ENCODE measurements at places on chromosomes 1 and 21.

DNA sequence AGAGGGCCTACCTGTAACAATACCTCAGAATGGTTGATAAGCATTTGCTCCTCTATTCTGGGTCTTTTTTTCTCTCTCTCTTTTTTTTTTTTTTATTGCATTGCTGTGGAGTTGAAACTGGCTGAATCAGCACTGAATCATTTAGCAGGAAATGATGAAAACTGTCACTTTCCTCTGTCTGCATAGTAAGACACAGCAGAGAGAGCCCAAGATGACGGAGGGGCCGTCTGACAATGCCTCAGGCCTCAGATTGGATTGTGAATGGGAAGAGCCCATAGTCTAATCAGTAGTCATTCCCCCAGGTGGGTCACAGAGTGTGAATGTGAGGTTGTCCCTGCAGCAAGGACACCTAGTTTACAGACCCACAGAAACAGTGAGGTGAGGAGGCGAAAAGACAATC is 193.2 kb upstream of the PLXNA2 start:
- no peak for DNase-seq

GRCh38 chr1:53246261-53247134 is 8.2 kb upstream of the MAGOH start:
- DNase-seq = no peak

DNA sequence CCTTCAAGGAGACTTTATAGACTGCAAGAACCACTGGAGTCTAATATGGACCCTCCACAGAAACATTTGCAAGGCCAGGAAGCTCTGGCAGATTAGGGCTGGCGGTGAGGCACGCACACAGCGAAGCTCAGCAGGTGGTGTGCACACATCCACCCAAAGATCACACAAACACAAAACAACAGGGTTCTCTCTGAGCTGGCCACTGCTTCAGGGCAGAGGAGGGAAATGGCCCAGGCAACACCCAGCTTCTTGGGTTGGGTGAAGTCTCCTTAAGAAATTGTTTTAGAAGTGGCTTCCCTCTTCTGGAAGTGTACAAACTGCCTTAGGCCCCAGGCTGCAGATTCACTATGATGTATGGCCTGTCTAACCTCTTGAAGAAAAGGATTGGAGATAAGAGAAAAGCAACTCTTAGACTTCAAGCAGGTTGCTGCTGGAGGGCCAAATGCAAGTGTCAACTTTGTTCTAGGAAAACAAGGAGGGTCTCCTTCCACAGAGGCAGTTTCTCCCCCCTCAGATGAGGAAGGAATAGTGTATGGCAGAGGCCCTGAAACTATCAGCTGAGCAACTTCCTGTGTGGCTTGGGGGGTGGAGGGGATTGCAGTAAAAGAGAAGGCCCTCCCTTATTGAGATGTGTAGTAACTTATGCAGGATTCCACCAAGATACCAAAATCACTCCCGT is 2.0 kb downstream of the RCSD1 start:
- no peak for DNase-seq

DNA sequence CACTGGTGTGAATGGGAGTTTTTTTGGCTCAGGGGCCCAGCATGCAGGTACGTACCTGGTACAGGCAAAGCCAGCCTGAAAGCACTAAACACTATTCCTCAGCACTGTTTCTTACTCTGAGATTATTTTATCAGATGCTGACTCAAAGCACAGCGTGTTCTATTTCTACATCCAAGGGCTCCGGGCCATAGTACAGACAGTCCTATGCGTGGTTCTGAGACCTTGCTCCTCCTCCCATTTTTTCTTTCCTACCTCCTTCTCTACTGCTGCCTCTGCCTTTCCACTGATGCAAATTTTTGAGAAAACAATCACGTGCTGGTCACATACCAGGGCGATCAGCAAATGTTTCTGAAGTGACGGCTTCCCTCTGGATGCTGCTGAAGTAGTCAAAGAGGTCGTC is 36.3 kb downstream of the PDPN start:
- DNase-seq = no peak

- peak; percentile 44 for DNase-seq
Observed at GRCh38 chr1:151898519-151898991, 10.8 kb downstream of the THEM4 start.

- no peak for DNase-seq
Observed at GRCh38 chr1:76292418-76293184, 218.1 kb downstream of the ST6GALNAC3 start.

DNA sequence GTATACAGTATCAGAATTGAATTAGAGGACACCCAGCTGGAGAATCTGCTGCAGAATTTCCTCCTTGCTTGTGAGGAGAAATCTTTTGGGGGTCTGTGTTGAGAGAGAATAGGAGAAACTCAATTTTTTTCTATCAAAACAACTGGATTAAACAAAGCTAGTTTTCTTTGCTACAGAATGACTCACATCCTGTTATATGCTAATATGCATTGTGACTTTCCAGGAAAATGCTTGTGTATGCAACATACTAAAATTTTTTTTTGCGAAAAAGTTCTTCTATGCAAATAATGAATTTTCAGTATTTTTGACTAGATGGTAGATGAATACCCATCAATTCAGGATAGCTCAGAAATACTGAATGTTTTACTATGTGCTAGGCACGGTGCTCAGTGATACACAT is 2.2 kb downstream of the VAMP4 start:
- DNase-seq = no peak

DNA sequence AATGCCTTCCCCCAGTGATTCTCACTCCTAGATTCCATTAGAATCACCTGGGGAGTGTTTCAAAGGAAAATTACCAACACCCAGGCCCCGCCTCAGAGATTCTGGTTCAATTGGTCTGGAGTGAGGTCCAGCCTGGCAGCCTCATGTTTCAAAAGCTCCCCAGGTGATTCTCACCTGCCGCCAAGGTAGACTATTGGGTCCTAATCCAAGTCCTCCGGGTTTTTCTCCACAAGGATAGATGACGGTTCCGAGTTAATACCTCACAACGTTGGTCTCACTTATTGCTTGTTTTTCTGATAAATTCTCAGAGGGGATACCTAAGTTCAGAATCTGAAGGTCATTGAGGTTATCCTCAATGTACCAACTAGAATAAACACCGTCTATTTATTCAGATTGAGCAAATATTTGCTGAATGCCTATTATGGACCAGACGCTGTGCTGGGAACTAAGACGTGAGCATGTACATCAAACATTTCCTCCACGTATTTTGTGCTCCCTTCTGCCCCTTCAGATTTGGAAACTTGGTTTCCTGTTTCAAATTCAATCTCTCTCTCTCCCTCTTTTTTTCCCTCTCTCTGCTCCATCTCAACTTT is 97.5 kb downstream of the SEC16B start:
- DNase-seq = no peak

DNA sequence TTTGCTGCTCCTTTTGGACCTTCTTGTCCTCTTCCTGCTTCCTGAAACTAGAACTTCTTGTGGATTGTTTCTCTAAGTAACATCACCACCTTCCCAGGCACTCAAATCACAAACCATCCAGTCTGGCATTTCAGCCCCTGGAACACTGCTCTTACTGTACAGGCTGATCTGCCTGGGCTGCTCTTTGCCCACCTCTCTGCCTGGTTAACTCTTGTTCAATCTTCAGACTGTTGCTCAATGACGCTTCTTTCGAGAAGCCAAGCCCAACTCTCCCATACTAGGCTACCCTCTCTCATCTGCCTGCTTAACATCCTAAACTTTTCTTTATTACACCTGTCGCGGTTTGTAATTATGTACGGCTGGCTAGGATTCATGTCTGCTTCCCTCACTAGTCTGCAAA is 657 bp downstream of the DIO1 start:
- no peak for DNase-seq

DNA sequence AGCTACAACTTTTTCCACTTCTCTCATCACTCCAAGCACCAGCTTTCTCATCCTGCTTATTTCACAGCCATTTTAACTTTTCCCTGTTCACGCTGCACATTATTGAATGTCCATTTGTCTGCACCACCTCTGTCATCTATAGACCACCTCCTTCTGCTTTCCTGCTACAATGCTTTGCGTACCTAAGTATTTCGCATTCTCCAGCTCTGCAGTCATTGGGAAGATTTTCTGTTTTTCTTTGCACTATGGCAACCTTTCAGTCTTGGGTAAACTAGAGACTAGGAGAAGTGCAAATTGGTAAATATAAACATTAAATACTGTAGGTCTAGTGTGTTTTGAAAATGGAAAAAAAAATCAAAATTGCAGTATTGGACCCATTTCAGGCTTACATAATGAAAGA is 835 bp downstream of the CCDC30 start:
- DNase-seq = no peak

DNA sequence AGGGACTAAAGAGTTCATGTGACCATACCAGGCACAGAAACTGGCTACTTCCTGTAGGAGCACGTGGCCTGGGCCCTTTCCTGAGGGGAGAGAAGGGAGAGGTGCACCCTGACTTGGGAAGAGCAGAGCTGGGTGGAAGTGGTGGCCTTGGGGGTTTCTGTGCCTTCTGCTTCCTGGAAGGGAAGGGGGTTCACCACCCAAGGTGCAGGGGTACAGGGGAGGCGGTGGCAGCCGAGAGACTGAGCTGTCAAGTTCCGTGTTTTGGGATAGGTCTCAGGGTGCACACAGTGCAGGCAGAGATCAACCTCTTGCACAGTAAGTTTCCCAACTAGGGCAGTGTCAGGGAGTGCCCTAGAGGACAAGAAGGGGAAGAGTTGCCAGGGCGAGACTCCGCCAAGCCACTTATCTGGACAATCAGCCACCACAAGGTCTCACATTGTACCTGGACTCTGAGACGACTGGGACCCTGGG is 10.1 kb downstream of the HECTD3 start:
- no peak for DNase-seq

DNA sequence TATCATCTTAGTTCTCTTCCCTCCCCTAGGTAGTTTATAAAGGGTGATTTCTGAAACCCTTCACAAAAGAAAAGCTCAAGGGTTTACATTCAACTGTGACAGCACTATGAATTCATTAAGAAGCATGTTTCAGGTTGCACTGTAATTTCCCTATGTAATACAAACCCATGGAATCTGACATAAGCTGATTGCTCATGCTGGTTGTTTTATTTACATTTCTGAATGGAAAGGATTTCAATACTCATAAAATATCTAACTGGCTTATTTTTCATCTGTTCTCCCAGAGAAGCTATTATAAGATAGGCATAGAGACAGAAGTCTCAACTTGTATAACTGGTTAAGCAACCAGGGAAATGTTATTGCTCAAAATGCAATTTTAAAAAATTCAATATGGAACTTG is 20.5 kb downstream of the WNT2B start:
- DNase-seq = no peak

- no peak for DNase-seq
Observed at GRCh38 chr1:51976846-51977602, 13.5 kb downstream of the RAB3B start.

- peak; percentile 71 for DNase-seq
Observed at GRCh38 chr21:35048706-35049617, at the start of gene RUNX1. Gene RUNX1 (minus strand): TSS chr21:35049302.

- no peak for DNase-seq
Observed at GRCh38 chr1:44305962-44306422, 49.1 kb downstream of the ERI3 start.

- no peak for DNase-seq
Observed at GRCh38 chr1:43963006-43963405, 6.8 kb upstream of the DPH2 start.

DNA sequence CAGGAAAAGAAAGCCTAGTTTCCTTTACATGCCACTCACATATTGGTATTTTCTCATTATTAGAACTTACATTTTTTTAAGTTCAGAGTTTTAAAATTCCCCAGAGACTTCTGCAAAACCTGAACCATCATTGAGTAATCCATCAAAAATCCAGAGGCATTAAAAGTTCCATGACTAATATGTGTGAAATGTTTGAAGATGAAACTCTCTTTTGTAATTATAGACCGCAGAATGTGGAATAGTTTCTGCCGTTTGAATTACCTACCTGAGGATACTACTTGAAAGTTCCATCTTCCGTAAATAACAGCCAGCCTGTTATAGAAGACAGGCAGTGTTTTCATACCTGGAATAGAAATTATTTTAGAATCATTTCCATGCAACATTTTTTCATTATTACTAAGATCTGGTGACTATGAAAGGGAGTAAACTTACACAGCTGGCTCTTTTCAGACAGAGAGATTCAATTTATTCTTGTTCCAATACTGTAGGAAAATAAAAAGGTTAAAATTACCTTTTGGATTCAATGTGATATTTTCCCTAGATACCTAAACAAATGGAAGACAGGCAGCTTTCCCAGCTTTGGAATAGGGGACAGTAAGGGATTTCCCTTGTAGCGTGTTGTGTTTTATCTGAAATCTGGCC is 131.4 kb downstream of the ST6GALNAC5 start:
- DNase-seq = no peak

- DNase-seq = no peak
Observed at GRCh38 chr1:106677721-106678120, 378.8 kb upstream of the PRMT6 start.

DNA sequence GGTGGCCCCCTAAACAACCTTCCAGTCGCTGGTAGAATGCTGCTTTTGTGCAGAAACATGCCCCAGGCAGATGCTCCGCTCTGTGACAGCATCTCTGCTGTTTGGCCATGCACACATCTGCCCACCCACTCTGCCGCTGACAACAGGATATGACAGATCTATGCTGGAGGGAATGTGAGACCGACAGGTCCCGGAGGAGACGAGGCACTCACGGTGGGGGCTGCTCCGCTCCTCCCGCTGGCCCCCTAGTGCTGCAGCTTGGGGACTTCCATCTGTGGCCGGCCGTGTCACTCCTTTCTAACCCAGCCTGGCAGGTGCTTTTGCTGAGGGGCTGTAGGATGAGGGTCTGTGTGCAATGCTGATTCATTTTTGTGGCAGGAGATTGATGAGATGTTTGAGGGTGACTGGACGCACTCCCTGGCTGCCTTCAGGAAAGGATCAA is 49.1 kb upstream of the DMRTB1 start:
- DNase-seq = no peak

- no peak for DNase-seq
Observed at GRCh38 chr1:53220962-53221286, 490 bp upstream of the CZIB start.

- DNase-seq = no peak
Observed at GRCh38 chr1:208153386-208153785, 90.8 kb downstream of the PLXNA2 start.

GRCh38 chr1:196423612-196424011 is 184.6 kb downstream of the KCNT2 start:
- no peak for DNase-seq

DNA sequence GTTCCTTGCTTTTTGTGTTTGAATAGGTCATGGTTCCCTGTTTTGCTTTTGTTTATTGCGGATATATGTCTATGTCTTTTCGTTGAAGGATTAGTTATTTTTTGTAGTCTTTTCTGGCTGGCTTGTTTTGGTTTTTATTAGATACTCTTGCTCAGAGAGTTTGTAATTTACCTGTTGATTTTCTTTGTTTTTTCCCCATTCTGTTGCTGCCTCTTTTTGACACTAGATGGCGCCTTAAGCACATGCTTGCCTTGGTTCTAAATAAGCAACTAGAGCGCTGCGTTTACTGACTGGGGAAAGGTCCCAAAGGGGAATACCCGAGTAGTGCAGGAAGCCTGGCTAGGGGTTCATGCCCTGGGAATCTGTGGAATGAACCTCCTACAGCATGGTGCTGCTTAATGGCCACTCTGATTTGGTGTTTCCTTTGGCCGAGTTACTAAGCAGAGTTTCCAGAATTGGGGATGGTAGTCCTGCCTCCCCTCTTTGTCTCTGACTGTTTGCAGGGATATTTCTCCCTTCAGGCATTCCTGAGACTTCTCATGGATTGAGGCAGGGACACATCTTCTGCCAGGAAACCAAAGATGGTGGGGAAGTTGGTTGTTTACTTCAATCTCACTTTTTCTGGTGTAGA is 143.2 kb downstream of the PTPRU start:
- no peak for DNase-seq

- DNase-seq = no peak
Observed at GRCh38 chr1:111164151-111164550, 24.1 kb downstream of the CEPT1 start.

All from activated CD4-positive, alpha-beta T cell treated with anti-CD3 and anti-CD28 coated beads, Interleukin-2, amount 50 U/mL, for 4 hours (primary cell).